CD4-positive, alpha-beta T cell treated with Interleukin-12 subunit alpha and Interleukin-12 subunit beta, for 1 hour (primary cell): ENCODE measurements at places on chromosomes 6 and 20.

GRCh38 chr20:55514531-55514930 lies 490.8 kb downstream of the CBLN4 start:
- no peak for DNase-seq

DNA sequence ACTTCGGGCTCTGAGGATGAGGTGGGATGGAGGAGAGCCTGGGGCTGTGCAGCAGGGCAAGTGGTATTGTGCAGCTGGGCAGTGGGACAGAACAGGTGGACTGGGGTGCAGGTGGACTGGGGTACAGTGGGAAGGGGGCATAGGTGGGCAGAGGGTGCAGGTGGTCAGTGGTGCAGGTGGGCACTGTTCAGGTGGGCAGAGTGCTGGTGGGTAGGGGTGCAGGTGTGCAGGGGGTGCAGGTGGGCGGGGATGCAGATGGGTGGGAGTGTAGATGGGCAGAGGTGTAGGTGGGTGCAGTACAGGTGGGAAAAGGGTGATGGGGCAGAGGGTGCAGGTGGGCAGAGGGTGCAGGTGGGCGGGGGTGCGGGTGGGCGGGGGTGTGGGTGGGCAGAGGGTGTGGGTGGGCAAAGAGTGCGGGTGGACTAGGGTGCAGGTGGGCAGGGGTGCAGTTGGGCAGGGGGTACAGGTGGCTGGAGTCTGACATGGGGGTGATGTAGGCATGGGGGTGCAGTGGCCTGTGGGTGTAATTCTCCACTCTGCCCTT lies 20.4 kb downstream of the BHLHE23 start:
- no peak for DNase-seq

- DNase-seq: no peak
These were observed 36.3 kb upstream of the ZFAND3 start for GRCh38 chr6:37783025-37783855.

- DNase-seq: no peak
These were observed 44.2 kb downstream of the PLCG1 start for GRCh38 chr20:41181567-41181966.

DNA sequence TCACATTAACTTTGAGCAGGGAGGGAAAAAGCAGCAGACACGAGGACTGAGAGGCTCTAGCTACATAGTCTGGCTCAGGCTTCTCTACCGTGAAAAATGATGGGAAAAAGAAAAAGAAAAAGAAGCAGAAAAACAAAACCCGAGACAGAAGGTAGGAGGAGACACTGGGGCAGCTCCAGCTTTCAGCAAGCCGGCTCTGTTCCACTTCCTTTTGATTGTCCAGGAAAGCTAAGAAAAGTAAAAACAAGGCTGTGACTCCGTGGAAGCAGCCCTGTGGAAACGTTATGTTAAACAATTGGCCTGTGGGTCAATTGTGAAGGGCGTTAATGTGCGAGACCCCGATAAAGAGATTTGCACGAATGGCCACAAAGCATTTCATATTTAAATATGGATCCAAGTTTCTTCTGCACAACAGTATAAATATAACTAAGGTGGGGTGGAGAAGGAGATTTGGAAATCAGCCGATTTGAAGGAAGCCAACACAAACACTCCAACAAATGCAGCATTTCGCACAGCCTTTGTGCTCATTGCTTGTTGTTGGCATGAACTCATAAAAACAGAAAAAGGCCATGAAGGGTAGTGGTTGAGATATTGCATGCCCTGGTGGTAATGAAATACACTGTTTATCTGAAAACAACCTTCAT lies 236.9 kb upstream of the JAG1 start:
- DNase-seq: no peak

DNA sequence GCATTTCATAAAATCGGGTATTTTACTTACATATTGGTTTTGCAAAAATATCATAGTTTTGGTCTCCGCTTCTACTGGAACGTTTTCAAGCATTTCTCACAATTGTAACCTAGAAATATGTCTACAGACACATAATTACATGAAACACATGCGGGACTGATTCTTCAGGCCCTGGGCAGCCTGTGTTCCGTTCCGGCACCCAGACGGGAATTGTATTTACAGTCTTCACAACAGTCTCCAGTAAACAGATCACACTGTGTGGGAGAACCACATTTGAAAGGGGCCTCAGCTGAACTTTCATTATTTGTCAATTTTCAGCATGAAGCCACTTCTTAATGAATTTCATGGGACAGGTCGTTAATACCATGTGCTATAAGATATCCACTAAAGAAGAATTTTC lies 196.9 kb downstream of the DST start:
- no peak for DNase-seq

- DNase-seq: no peak
These were observed 119.8 kb downstream of the HUS1B start for GRCh38 chr6:537114-537513.

GRCh38 chr20:44959082-44959637 lies 1.0 kb downstream of the TOMM34 start:
- DNase-seq: no peak

DNA sequence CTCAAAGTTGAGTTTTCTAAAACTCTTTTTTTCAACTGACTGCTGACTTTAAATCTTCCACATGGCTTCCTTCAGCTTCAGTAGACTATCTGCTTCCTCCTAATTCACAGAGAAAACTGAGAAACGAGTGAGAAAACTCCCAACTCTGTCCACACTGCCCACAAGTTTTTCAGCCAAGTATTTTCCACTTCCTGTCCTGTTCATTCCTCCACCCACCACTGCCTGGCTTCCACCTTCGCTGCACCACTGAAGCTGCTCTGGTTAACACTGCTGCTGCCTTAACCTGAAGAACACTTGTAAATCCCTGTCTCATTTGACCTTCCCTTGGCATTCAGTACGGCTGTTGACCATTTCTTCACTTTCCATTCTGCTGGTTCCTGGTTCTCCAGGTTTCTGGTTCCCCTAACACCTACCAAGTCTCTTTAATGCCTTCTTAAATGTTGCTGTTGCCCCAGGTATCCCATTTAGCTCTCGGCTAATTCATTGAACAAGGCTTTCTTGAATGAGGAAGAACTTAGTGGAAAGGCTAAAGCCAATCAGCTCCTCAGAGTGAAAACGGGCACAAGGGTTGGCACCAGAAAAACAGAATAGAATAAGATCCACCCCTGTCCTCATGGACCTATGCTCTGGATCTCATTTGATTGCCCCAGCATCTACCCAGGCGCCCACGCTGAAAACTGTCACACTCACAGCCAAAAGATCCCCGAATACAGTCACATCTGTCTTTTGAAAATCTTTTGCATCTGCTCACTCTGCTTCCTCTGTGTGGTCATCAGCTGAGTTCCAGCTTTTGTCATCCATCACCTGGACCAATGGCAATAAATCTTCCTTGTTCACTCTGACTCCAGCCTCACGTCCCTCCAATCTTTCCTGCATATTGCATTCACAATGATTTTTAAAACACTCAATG lies 104.4 kb upstream of the TAB2 start:
- no peak for DNase-seq

DNA sequence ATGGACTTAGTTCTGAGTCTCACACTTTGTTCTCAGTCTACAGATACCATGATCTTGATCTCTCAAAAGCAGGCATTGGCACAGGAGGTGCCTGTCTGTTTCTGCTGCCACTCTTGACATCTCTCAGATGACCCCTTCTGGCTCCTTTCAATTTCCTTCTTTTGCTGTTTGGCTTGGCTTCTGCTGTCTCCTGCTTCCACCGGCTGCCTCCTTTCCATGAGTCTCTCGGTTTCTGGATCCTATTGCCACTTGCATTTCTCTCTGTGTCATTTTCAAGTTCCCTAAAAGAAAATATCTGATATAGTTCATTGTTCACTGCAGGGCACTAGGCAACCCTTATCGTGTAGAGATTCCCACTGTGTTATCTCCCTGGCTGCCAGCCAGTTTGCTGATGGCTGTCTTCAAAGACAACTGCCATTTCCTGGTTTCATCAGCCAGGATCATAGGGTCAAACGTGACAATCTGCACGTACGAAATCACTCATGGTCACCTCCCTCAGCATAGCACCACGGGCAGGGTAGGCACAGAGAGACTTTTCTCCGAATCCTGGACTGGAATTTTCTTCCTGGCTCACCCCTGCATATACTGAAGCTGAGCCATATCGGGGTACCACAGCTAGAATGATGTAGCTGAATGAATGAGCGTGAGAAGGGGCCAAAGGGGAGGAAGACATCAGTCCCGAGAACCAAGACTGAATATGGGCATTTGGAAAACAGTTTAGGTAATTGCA lies 144.6 kb upstream of the TMEM170B start:
- no peak for DNase-seq

GRCh38 chr20:4488407-4489339 lies 233.0 kb upstream of the PRND start:
- no peak for DNase-seq

GRCh38 chr6:37675100-37675499 lies 22.6 kb downstream of the MDGA1 start:
- DNase-seq: no peak

DNA sequence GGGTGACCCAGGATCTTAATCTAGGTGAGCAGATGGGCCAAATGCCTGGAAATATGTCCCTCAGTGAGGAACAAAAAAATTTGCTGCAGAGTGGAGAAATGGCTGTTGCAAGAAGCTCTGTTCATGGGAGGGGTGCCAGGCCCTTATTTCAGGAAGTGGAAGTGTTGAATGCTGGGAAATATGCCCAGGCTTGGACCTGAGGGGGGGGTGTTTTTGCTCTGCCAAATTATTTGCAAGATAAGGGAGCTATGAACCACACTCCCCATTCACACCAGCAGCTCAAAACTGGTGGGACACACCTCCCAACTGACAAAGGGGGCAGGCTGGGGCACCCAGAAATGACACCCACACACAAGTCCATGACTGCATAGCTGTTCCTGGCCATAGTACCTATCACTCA lies 8.7 kb downstream of the CST4 start:
- DNase-seq: no peak

DNA sequence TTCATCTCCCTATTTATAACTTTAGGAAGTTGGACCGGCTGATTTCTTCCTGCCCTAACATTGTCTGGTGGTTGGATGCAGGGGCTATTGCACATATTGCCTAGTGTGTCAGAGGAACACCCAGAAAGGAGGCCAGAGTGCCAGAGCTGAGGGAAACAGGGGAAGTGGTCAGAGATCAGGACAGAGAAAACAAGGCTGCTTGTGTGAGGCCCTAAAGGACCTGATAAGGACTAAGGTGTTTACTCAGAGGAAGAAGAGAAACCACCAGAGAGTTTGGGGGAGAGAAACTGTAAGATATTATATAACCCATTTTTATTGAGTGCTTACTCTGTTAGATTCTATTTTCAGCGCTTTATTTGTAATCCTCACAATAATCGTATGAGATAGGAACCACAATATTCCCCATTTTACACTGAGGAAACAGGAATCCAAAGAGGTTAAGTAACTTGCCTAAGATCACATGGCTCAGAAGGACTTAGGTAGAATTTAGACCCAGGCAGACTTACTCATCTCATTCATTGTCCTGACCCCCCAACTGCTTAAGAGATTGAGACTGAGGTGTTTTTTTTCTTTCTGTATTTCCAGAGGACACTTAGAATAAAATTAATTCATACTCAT lies 54.0 kb upstream of the REV3L start:
- no peak for DNase-seq

- peak; percentile 82 for DNase-seq
These were observed 3.5 kb upstream of the EFHC1 start for GRCh38 chr6:52416629-52417151.

DNA sequence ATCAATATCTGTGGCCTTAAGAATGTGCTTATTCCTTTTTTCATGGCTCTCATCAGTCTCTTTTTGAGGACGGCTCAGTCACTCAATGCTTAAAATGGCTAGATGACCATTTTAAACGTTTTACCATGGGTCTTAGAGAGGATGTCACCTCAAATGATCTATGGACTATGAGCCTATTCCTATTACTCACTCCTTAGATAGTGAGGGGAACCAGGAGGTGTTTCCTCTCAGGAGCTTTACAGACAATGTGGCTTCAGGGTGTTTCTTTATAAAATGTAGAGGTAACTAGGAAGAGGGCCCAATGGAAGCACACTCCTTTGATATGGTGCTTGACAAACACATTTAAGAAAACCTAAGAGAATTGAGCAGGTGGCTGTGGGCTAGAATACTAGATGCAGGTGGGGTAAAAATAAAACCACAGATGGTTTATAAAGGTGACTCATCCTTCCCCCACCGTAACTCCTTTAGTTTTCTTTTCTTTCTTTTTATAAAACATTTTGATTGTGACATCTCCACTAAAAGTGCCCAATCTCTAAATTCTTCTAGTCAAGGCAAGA lies 1.5 kb upstream of the TMEM200A start:
- DNase-seq: no peak

GRCh38 chr6:142822383-142822782 lies 122.6 kb downstream of the HIVEP2 start:
- no peak for DNase-seq

DNA sequence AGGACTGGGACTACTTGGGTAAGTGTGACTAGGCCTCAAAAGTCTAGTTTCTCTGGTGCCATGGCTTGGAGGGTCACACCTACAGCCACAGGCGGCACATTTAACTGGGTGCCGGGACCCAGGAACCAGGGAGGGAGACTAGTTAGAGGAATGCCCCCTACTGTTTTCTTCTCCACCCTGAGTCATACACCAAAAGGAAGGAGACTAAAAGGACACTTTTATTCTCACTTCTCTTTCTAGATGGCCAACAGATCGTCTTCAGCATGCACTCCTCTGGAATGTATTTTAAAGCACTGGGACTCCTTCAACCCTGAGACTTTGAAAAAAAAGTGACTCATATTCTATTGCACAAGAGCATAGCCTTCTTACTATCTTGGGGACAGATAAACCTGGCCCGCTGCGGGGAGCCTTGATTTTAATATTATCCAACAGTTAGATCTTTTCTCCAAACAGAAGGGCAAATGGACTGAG lies 33.4 kb downstream of the PLN start:
- no peak for DNase-seq

GRCh38 chr20:23225407-23226060 lies 125.1 kb upstream of the NXT1 start:
- DNase-seq: no peak

DNA sequence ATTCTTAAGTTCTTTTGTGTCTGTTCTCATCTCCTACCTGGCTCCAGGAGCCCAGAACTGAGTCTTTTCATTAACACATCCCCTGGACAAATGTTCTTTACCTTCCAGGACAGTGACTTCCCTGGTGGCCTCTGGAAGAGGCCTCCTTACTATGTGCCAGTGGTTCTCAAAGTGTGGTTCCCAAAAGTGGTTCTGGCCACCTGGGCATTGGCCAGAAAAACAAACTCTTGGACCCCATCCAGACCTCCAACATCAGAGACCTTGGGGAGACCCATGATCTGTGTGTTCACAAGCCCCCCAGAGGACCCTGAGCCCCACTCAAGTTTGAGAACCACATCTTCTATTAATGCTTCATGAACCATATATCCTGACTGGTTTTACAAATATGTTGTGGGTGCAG lies 7.2 kb upstream of the VSX1 start:
- DNase-seq: no peak

DNA sequence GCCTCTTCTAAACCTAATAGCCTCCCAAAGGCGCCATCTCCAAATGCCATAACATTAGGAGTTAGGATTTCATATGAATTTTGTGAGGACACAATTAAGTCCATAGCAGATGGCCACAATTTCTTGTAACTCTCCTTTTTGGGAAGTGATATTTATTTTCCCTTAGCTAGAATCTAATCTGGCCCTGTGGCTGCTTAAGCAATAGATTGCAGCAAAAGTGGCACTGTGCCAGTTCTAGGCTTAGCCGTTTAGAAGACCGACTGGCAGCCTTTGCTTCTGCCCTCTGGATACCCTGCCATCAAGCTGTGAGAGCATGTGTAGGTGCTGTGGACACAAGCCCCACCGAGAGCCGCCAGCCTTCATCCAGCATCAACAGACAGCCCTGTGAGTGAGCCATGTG lies 15.9 kb upstream of the ADGB start:
- no peak for DNase-seq

- DNase-seq: no peak
These were observed 10.5 kb downstream of the MANBAL start for GRCh38 chr20:37299718-37300528.
